ENCODE measurements at places on chromosomes 6 and 20.

GRCh38 chr20:706366-706885 is 30.8 kb upstream of the SCRT2 start:
- no peak for DNase-seq

DNA sequence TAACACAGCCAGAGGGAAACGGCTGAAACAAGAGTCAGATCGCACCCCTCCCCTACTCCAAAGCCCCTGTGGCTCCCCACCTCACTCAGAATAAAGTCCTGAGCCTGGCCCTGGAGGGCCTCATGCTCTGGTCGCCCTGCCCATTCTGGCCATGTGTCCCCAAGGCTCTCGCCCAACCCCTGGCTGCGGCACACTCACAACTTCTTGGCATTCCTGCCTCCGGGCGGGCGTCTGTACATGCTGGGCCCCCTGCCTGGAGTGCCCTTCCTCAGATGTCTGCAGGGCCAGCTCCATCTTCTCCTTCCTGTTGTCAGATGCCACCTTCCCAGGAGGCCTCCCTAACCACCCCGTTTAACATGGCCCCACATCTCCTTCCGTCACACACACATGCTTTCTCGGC is 17.1 kb upstream of the NOL4L start:
- DNase-seq = no peak

GRCh38 chr6:72348926-72349325 is 272.9 kb upstream of the KCNQ5 start:
- DNase-seq = no peak

DNA sequence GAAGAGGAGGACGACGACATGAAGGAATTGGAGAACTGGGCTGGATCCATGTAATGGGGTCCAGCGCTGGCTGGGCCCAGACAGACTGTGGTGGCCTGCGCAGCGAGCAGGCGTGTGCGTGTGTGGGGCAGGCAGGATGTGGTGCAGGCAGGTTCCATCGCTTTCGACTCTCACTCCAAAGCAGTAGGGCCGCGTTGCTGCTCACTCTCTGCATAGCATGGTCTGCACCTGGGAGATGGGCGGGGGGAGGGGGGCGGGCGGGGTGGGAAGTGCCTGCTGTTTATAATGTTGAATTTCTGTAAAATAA is 42.3 kb downstream of the CHMP4B start:
- DNase-seq = no peak

- no peak for DNase-seq
These were observed at the start of gene TRIM31 for GRCh38 chr6:30113003-30113759. Gene TRIM31 (minus strand): TSS chr6:30113090. CDS start chr6:30112805, 285 bp downstream.

DNA sequence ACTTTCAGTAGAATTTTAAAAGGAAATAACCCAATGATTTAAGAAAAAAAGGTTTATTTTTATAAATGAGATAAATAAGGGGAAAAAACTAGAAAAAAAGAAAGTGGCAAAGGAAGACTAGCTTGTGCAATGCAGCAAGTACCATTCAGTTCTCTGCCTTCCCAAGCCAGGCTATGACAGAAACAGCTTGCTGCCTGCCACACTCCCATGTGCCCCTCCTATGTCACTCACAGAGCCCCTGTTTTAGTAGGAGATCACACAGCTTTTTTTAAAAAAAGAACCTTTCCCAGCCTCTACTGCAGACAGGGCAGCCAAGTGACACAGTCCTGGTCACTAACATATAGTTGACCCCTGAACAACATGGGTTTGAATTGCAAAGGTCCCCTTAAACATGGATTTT is 13.5 kb downstream of the TBC1D7 start:
- no peak for DNase-seq

- no peak for DNase-seq
These were observed 3.9 kb downstream of the SDC4 start for GRCh38 chr20:45344168-45344860.

DNA sequence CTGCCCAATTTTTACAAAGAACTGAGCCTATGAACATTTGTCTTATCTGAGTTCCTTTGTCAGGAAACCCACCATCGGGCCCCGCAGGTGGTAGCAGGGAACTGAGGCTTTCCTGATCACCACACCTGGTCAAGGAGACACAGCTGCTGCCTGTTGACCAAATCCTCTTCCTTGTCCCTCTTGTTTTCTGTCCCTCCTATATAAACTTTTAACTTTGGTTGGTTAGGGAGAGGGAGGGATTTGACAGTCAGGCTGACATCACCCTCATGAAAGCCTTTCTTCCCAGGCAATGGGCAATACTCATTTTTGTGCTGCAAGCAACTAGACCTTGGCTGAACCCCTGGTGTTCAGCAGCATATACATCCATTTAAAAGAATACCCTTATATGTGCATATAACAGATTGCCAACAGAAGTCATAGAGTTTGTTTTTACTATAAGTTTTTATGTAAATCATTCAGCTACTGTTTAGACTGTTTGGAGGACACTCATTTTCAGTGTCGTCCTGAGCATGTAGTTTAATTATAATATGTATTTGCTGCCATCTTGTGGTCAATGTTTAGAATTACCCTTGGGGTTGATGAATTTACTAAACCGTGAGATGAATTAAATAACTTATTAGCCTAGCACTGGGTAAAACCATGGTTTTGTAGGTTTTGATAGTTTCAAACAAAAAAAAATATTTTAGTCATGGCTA is 17.0 kb downstream of the CRISP1 start:
- DNase-seq = no peak

DNA sequence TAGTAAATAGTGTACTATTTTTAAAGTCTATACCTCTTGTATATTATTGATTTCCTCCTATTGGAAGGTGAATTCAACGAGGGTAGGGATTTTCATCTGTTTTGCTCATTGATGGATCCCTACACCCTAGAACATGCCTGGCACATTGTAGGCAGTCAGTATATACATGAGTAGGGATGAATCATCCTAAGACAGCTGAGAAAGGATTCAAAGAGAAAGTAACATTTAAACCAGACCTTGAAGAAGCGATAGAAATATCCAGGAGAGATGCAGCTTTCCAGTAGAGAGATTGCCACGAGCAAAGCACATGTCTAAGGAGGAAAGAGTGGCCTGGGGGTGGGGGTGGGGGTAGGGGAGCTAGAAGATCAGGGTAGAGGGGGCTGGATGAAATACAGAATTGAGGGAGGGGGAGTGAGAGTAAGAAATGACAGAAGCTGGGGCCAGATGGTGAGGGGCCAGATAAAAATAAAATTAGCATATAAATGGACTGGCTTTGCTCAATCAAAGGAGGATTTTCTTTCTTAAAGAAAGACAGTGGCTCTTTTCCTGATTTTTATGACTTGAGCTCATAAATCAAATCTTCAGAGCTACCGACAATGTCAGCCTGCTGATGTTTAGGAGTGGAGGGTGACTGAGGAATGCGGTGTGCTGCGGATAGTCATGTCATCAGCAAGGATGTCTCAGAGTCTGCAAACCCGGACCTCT is 168.2 kb downstream of the SAMD5 start:
- no peak for DNase-seq
